ENCODE measurements at places on chromosomes 12 and 14.
A peak's percentile ranks its signal among the peaks of the same experiment; 100 is the strongest.

DNA sequence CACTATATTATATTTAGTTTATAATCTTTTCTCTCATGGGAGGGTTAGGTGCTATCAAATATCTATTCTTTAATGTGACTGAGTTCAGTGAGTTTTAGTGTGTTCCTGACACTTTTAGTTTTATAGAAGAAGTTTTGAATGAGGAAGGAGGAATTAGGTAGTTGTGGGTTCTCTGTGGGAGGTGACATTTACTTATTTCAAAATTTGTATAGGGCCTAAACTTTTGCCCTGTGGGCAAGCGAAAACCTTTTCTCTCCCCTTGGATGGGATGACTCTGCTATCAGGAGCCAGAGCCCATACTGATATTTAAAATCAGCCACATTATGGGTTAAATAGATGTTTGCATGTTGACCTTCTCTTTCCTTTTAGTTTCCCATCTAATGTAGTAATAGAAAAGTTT lies 43.6 kb downstream of the SPATS2 start:
- DNase-seq, result peak; percentile 11

DNA sequence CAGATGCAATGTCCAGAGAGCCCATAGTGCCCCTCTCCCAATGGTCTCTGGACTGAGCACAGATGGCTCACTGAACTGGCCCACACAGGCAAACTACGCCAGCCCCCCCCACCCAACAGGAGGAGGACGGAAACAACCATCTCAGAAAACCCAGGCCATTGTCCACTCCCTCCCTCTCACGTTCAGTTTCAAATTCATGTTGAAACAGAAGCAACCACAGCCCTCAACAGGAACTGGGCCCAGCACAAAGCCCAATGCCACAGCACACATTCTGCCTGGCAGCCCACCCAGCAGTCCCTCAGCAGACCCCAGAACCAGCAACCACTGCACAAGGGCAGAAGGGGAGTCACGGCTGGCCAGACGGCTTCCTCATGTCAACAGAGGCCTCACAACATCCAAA lies 10.6 kb downstream of the CCDC88C start:
- DNase-seq, result no peak

GRCh38 chr12:48388460-48388859 lies 37.7 kb upstream of the ZNF641 start:
- DNase-seq, result no peak

- DNase-seq, result no peak
Measured at GRCh38 chr12:71060426-71060825, 97.4 kb downstream of the TSPAN8 start.

- DNase-seq, result no peak
Measured at GRCh38 chr12:61810486-61810885, 449.7 kb upstream of the USP15 start.

GRCh38 chr12:8471090-8471489 lies 15.3 kb downstream of the CLEC6A start:
- no peak for DNase-seq

- DNase-seq, result no peak
Measured at GRCh38 chr14:64761441-64762043, 57.3 kb downstream of the PLEKHG3 start.

- no peak for DNase-seq
Measured at GRCh38 chr12:109004017-109004416, 16.9 kb downstream of the SVOP start.

- DNase-seq, result no peak
Measured at GRCh38 chr14:72755766-72756165, 138.1 kb downstream of the DPF3 start.

DNA sequence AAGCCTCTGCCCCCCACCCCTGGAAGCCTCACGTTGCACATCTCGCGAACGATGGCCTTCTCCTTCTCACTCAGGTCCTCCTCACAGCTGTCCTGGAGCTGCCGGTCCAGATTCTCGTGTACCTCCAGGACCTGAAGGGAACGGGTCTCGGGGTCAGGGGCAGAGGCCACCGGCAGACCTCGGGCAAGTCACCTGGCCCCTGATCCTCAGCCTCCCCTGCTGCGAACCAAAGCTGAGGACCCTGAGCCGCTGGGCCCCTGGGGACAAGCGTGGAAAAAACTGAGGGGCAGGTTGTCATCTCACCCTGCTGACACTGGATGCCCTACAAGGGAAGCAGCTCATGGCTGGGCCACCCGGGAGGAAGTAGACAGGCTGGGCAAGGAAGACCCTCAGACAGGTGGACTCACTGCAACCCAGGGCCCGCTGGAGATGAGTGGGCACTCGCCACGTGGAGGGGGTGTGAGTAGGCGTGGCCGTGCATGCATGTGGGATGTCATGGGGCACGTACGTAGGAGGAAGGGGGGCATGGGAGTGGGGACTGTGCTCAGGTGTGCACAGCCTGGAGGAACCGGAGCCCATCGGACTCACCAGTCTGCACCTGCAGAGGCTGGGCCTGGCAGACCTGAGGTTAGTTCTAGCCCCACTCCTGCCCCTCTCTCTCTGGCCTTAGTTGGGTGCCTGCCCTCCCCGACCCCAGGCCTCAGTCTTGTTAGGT lies 35.1 kb downstream of the CCNK start:
- DNase-seq, result no peak

DNA sequence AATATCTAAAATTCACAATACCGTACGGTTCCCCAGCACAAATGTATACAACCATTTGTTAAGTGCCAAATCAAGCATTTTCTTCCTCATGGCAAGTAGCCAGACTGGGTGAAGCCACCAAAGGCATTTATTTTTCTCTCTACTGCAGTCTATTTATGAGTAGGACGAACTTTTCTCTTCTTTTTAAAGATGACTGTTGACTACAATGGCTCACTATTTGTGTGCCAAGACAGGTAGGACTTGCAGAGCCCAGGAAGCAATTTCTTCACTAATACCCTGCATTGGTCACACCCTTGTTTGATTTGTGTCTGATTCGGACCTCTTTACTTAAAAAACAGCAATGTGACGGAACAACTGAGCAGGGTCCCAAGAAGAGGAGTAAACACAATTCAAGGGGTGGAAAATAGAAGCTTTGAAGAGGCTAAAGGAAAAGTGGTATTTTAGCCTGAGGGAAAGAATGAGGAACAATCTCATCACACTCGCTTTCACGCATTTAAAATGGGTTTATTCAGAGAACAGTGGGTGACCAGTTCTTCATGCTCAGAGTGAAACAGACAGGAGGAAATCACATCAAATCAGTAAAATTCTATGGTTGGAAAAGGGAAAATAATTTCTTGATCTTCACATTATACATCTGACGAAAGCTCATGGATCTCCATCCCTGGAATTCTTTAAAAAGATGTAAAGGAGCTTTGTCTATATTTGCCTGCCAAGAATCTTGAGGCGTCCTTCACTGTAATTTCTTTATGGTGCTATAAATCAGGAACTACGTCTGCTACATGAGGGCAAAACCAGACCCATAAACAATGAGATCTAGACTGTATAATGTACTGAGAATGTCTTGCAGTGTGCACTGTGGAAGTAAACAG lies 183.8 kb downstream of the PPM1H start:
- DNase-seq, result no peak

GRCh38 chr14:24183014-24183481 lies 5.6 kb downstream of the IPO4 start:
- no peak for DNase-seq

DNA sequence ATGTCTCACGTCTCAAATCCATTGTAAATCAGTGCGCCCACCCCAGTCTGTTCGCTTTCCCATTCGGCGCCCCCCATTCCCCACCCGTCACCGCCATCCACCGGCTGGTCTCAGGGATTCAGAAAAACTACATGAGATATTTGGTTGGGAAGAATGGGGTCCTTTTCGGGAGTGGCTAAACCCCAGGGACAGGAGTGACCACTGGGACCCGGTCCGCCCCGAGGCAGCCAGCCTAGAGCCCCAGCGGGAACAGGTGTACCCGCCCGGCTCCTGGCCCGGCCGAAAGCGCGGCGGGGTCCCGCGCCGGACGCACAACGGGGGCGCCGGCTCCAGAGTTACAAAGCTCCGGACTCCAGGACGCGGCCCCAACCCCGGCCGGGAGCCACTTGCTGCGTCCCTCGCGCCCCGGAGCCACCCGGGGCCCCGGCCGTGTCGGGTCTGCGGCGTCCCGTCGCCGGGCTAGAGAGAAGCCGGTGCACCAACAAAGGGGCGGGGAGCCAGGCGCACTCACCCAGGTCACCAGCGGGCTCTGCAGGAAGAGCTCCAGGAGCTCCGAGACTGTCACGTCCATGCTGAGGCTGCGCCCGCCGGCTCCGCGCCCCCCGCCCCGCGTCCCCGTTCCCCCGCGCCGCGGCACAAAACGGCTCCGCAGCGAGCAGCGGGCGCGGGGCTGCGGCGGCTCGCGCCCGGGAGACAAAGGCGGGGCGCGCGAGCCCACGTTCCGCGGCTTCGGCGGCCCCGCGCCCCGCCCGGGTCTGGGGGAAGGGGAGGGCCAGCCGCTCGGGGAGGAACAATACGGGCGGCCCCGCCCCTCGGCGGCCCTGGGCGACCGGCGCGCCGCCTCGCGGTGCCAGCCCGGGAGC lies at the start of gene CCDC88C:
CCDC88C (minus strand) TSS at position 701 of the 863 bp plus-strand sequence; CDS start at position 571, 130 bp downstream.
- DNase-seq, result peak; percentile 54

Data from AML-193 (cell line).